Lung microvascular endothelial cell (primary cell): ENCODE measurements at places on chromosomes 2 and 18. TPM values are rescaled to one million over a fixed set of nuclear protein-coding genes. Genes with fewer than 3 reads are reported as not detected.

DNA sequence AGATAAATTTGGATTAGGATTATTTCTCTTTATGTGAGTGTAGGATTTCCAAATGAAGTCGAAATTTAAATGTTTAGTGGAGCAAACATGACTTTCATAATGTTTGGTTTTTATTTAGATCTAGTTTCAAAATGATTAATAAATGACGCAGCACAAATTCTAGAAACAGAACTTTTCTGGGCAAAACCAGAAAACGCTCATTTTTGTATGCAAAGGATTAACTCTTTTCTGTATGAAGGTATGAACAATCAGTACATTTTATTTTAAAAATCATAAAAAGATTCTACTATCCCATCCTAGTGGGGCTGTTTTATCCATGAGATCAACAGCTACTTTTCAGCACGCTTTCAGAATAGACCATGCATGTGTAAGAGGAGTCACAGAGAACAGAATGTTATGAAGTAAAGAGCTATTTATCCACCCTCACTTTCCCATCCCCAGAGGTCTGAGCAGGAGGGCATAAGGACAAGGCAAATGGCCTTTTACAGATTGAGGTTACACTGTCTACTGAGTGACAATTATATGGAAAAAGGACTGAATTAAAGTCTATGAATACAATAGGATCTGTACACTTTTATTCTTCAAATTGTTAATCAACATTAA is 270.8 kb downstream of the ZEB2 start:
- no peak for DNase-seq

DNA sequence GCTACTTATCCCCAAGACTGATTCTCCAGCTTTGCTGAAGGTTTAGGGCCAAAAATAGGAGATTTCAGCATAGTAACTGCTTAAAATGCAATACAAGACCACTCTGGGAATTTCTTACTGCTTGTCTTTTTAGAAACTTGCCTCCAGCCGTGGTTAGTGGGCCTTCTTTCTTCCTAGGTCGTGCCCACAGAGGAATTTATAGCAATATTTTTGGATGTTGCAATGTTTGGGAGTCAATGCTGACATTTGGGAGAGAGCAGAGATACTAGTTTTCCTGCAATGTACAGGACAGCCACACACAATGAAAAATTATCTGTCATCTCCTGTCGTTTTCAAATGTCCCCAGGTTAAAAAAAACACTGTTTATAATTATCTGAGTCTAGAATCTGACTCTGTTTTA is 25.6 kb upstream of the CERS6 start:
- DNase-seq: no peak

DNA sequence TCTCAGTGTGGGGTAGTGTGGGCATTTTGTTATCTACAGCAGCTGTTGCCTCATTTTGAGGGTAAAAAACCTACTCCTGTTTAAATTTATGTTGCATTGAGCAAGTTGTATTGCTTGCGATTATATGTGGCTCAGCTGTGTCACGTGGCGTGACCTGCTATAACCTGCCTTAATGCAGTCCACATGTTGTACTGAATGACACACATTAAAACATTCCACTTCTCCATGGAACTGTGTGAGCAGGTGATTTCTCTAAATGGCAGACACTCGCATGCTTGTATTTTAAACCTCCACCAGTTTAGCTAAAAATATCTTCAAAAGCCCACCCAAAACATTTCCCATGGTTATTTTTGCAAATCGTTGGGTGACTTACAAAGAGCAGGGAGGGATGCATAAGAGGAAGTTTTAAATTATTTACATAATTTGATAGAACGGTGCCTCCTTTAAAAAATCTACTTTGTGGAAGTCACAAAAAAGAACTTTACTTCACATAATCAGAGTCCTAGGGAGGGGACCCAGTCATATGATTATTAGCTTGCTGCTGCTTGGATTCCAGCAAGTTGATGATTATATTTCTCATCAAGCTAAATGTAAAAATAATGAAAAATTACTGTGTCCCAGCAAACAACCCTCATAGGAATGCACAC is 163.3 kb upstream of the ZEB2 start:
- DNase-seq: no peak

MRPL33 gene
- total RNA-seq: 71.5 and 72.8 TPM in 2 replicates

GRCh38 chr2:7988440-7988839 is 693.4 kb upstream of the ID2 start:
- no peak for DNase-seq

GRCh38 chr18:77147418-77147852 is 14.9 kb upstream of the MBP start:
- DNase-seq: no peak

PLGLB2 gene
- 0.87 and 1.2 TPM in 2 replicates for total RNA-seq

NEU4 gene
- total RNA-seq: under 0.01 and 0.22 TPM in 2 replicates
